ENCODE measurements at places on chromosomes 5 and 9.

GRCh38 chr9:121362813-121363621 lies 7.0 kb downstream of the STOM start:
- DNase-seq: no peak

GRCh38 chr5:15877914-15878313 lies 301.7 kb downstream of the MARCHF11 start:
- DNase-seq: no peak

DNA sequence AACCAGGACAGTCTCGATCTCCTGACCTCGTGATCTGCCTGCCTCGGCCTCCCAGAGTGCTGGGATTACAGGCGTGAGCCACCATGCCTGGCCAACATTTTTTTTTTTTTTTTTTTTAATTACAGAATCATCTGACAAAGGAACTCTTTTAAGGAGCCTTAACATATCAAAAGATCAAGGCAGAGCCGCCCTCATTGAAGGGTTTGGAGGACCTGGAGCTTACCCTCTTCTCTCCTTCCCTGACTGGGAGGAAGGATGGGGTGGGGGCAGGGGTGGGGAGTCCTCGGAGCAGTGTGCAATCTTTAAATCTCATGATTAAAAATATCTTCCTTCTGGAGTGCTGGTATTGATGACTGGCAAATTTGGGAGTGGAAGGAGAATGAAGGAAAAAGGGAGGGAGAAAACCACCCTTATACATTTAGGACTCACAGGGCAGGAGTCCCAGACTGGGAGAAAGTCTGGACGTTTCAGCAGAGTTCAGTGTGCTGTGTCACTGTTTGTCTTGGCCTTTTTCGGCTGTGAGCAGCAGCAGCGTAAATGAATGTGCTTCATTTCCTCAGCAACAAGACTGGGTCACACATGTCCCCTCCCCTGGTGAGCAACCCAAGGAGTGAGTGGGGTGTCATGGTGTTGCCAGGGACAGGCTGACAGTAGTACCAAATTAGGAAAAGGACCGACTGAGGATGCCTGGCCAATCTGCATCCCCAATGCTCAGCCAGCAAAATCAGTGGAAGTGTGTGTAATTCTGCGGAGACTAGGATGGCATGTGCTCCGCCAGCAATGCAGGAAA lies 115.3 kb upstream of the BNC2 start:
- no peak for DNase-seq

DNA sequence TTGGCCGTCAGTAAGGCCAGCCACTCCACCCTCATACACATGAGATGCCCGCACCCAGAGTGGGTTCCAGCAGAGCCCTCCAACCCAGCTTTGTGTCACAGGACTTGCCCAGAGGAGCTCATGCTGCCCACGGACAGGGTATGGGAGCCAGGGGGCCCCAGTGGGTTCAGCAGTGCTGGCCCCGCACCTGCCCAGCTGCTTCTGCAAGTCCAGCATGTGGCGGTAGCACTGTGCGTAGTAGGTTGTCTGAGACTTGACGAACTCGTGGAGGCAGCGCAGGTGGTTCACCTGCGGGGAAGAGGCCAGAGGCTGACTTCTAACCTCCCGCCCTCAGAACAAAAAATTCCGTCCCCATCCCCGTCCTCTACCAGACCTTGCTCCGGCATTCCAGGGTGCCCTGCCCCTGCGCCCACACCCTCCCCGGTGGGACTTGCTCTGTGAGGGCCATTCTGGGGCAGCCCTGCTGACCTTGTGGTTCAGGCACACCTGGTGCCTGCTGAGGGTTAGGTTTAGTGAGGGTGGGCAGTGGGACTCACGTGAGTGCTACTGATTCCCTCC lies 18.5 kb downstream of the SH3GLB2 start:
- no peak for DNase-seq

DNA sequence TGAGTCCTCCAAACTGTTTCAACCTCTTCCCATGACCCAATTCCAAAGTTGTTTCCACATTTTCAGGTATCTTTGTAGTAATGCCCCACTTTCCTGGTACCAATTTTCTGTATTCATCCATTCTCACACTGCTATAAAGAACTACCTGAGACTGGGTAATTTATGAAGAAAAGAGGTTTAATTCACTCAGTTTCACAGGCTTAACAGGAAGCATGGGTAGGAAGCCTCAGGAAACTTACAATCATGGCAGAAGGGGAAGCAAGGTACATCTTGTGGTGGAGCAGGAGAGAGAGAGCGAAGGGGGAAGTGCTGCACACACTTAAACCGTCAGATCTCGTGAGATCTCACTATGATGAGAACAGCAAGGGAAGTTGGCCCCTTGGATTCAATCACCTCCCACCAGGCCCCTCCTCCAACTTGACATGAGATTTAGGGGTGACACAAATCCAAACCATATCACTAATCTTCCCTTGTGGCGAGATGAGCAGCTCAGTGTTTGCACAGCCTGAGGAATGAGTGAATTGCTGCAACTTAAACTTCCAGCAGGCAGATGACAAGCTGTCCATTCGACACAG lies 42.9 kb downstream of the TRIP13 start:
- DNase-seq: no peak

- DNase-seq: no peak
Measured at GRCh38 chr5:147413266-147413665, 96.6 kb downstream of the DPYSL3 start.

DNA sequence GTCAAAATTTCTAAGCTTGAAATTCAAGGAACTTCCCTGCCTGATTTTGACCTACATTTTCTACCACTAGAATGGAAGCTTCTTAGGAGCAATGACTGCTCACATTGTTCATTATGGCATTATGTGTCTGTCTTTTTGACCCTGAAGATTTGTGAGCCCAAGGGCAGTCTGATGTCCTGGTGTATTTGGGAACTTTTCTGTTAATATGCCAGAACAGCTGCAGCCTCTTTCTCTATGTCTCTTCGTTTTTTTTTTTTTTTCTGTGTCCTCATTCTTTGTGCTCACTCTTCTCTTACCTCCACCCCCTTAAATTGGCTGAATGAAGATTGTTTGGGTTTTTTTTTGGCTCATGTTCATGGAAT lies 34.8 kb upstream of the TMC1 start:
- DNase-seq: no peak

DNA sequence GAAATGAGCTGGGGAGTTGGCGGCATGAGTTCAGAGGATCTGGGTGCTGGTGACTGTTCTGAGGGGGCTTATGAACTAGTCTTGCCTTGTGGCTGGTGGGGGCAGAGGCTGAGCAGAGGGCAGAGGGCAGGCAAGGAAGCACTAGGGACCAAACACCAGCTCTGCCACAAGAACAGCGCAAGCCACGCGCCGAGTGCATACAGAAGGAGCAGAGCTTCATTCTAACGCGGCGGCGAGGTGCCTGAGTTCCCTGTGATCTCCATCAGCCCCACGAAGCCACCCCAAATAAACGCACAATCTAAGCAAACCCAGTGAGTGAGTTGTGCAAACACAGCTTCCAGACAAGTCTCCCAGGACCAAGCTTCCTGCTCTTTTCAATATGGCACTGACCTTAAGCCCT lies 110.6 kb upstream of the ALDH1B1 start:
- DNase-seq: no peak

GRCh38 chr9:129072171-129072570 lies 8.7 kb upstream of the DOLPP1 start:
- no peak for DNase-seq

DNA sequence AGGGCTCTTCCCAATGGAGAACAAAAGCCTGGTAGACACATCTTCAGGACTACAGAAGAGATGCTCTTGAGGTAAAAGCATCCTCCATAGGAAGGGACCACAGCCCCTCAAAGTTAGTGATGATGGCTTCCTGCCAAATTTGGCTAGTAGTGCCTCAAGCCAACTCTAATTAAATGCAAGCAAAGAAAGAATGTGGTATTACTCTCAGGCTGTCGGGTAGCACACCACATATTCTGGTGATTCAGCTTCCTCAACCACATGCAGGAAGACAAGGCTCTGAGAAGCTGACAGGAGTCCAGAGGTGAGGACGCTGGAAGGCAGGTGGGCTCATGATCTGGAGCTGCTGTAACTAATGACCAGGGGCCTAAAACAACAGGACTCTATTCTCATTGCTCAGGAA lies 37.2 kb upstream of the S1PR3 start:
- DNase-seq: no peak

- DNase-seq: no peak
Measured at GRCh38 chr5:35188031-35188457, 42.2 kb downstream of the PRLR start.

GRCh38 chr5:83711982-83712601 lies 8.6 kb downstream of the HAPLN1 start:
- DNase-seq: no peak

GRCh38 chr5:122219436-122220166 lies 90.3 kb downstream of the ZNF474 start:
- no peak for DNase-seq

DNA sequence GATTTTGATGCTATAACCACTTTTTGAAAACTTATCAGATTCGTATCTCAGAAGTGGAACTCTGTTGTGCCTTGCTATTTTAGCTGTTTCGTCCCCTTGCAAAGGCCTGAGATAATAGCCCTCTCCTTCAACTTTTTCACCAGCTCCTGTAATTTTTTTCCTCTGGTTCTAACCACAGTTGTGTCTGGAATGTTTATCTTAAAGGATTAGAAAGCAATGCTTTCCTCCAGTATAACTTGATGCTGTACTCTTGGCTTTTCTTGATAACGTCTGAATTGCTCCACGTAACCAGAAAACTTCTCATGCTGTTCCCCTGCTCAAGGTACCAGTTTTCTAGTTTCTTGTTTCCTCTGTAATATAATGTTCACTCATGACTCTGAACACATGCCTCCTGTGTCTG lies 209.4 kb downstream of the DTWD2 start:
- DNase-seq: no peak

DNA sequence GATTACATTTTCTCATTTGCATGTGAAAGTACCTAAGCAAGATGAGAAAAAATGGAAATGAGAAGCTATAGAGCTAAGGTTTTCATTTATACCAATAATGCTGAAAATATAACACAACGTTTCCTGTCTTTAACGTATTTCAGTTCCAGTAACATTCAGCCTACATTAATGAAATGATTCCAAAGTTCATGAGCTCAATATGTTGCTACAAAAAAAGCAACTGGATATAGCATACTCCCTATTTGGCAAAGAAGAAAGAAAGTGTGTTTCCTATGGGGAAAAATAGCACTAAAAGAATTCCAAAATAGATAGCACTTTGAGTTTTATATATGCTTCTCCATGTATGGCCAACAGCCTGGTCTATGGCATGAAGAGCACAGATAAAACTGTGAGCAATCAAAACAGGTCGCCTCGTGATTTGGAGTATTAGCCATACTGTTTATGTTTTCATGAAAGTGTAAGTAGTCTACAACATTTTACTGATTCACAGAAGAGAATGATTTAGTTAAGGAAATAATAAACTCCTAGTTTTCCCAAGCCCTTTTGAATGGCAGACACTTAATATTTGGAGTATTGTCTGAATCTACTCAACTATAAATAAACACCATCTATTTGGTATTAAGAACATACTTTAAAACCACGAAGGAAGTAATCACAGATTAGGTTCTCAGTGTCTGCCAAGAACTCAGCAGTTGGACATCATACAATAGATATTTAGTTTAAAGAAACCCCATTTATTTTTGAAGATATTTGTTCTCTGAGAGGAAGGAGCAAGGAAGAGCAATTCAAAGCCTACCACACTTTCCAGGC lies 258.7 kb upstream of the RASA1 start:
- DNase-seq: no peak

DNA sequence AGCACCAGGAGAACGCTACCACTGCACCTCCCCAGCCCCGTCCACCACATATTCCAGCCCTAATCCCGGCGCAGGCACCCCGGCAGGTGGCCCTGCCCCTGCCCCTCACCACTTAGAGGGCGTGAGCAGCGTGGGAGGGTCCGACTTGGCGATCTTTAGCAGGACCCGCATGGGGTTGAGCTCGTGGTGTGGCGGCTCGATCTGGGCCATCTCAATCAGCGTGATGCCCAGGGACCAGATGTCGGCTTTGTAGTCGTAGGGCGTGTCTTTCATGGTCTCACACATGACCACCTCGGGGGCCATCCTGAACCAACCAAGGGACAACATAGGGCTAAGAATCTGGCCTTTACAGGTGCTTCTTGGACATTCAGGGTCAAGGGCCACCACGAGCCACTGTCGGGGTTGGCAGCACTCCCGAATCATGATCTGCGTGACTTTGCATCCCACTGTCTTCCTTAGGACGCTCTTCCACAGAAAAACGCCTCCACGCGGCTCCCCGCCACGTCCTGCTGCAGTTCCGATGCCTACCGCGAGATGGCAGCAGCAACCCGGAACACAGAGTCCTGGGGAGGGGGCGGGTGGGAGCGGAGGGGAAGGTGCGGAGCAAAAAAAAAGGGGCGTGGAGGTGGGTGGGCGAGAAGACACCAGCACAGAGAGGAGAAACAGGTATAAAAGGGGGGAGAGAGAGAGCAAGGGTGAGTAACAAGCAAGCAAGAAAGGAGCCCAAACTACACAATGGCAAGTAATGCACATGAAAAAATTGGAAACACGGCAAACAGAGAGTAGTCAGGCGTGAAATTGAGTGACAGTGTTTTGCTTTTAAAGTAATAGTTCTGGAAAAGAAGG lies 81.3 kb downstream of the STK10 start:
- no peak for DNase-seq

GRCh38 chr5:21823588-21823987 lies 1029.6 kb downstream of the CDH12 start:
- no peak for DNase-seq

GRCh38 chr9:78806492-78807160 lies 509.7 kb downstream of the PSAT1 start:
- DNase-seq: no peak

- DNase-seq: no peak
Measured at GRCh38 chr5:116115163-116115562, 30.3 kb downstream of the COMMD10 start.

- no peak for DNase-seq
Measured at GRCh38 chr5:136563489-136563888, 198.1 kb upstream of the TRPC7 start.

GRCh38 chr9:73805853-73806458 lies 654.3 kb downstream of the ANXA1 start:
- no peak for DNase-seq

DNA sequence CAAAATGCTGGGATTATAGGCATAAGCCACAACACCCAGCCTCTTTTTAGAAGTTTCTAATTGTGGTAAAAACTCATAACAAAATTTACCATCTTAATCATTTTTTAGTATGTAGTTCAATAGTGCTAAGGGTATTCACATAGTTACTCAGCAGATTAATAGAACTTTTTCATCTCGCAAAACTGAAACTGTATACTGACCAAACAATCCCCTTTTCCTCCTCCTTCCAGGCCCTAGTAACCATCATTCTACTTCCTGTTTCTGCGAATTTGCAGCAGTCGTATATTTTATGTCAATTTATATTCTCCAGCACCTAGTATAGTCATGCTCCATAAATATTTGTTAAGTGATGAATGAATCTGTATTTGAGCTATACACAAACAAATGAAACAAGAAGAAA lies 86.3 kb upstream of the ERBIN start:
- no peak for DNase-seq
